GM12891 (cell line): ENCODE measurements at places on chromosomes 7 and 10.

GRCh38 chr10:78300526-78300925, 266.9 kb downstream of the RPS24 start:
- no peak for DNase-seq

- no peak for DNase-seq
These were observed 14.3 kb upstream of the ARMC3 start for GRCh38 chr10:22913474-22914092.

- no peak for DNase-seq
These were observed 233.3 kb downstream of the SLC25A13 start for GRCh38 chr7:96088579-96088978.

- peak; percentile 56 for DNase-seq
These were observed at the start of gene MTPN for GRCh38 chr7:135977007-135977741. Gene MTPN, minus strand, starts transcription at chr7:135977359. Its CDS starts 259 bp downstream, at chr7:135977100.

DNA sequence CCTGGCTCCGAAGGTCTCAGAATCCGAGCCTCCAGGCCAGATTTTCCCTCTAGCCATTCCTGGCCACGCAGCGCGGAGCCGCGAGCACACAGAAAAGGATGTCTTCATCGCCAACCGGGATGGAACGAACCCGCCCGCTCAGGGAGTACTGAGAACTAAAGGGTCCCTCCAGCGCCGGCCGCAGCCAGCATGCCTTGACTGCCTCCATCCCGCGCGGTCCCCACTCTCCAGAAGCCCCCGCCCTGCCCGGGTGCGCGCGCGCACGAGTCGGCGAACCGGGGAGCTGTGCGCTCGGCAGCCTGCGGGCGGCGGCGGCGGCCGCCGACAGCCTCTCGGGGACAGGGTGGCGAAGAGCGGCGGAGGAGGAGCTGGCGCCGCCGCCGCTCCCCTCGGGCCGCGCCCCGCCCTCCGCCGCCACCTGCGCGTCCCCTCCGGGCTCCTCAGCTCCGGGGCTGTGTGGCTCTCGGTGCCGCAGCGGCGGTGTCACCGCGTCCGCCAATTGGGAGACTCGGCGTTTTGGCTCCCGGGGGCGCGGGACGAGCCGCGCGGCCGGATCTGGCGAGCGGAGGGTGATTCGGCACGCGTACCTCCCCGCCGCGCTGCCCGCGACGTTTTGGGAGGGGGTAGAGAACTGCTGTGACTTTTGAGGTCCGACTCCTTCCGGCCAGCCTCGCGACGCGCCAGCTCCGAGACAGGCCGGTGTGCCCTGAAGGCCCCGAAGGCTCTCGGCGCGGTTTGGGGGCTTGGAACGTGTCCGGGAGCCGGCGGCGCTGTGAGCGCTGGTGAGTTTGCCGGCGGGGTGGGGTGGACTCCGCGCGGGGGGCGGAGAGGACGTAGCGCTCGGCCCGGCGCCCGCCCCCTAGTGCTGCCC, 453 bp upstream of the GALNT17 start:
- no peak for DNase-seq

GRCh38 chr10:125389648-125390047, 229.3 kb upstream of the CTBP2 start:
- no peak for DNase-seq

- DNase-seq: no peak
These were observed 79.4 kb upstream of the IGFBP3 start for GRCh38 chr7:46000513-46000912.

DNA sequence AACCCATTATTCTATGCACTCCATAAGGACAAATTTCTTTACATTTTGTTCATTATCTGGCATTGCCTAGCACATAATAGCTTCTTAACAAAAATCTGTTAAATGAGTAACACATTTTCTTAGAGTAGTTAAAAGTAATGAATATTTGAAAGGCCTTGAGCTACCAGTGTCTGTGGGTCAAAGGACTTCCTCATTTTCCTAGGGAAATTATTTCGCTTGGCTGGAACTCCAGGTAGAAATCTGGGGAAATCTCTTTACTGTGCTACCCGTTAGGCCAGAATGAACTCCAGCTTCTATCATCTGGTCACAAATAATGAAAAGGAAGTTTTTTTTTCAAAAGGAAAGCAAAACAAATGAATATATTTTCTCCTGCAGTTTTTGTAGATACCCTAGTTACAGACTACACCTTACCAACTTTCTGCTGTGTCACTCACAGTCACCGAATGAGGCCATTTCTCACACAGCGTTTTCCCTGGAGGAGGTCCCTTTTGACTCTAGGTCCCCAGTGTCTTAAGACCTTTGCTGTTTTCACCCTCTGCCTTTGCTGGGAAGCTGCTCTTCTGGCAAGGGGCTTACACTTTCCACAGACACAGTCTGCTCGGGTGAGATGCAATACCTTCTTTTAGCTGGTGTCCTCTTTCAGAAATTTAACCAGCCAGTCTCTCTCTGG, 1.6 kb downstream of the SAMD9L start:
- DNase-seq: no peak

- DNase-seq: no peak
These were observed 1.2 kb downstream of the SUV39H2 start for GRCh38 chr10:14879928-14880193.

DNA sequence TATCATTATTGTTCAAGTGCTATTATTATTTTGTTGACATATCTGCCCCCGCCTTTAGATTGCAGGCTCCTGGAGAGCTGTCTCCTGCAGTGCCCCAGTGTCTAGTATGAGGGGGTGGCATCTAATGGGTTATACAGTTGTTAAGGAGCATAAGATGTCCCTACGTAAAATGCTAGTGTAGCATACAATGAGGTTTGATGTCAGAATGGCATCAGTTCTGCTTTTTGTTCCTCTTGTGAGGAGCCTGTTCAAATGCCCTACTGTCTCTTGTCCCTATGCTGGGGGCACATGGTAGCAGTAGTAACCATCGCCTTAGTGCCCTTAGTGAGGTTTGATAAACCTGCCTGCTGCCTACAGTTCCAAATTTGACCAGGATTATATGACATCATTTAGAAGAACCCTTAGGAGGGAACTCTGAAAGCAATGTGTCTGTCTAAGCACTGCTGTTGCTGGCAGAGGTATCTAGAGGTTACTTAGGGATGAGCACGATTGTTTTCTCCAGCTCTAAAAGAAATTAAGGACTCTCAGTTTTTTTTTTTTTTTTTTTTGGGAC, 9.7 kb downstream of the CREM start:
- no peak for DNase-seq

DNA sequence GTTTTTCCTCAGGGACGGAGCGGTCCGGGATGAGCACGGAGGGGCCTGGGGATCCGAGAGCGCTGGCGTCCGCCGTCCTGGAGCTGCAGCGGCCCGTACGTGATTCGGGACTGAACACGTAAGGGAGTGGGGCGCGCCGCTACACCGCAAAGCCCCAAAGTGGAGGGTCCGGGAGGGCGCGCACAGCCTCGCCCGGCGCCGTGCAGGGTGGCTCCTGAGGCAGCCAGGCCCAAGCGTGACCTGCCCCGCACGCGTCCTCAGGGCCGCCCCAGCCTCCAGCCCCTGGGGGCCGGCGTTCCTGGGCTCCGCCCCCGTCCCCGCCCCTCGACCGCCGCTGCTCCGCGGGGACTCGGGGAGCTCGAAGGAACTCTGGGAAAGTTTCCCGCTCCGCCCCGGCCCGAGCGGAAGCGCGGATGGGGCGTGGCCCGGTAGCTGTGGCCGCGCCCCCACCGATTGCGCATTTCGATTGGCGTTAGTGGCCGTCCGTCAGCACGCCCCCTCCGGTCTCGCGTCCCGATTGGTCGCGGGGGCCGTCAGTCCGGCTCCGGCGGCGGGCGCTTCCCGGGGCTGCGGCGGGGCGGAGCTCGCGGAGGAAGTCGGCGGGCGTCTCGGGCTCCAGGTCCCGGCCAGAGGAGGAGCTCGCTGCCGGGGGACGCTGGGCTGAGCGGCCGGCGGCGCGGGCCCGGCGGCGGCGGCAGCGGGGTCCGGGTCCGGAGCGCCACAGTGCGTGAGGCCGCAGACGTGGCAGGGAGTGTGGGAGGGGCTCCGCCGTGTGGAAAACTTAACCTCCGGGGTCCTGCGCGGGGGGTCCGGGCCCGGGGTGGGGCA, at the start of the genes ANKRD16 and FBH1:
TSS of gene ANKRD16 (minus strand) at position 270 of the 828 bp plus-strand sequence. CDS start 539 bp downstream, outside the sequence.
TSS of gene FBH1 (plus strand) at position 620 of the 828 bp plus-strand sequence. CDS start at position 723, 103 bp downstream.
- DNase-seq: peak; percentile 94

DNA sequence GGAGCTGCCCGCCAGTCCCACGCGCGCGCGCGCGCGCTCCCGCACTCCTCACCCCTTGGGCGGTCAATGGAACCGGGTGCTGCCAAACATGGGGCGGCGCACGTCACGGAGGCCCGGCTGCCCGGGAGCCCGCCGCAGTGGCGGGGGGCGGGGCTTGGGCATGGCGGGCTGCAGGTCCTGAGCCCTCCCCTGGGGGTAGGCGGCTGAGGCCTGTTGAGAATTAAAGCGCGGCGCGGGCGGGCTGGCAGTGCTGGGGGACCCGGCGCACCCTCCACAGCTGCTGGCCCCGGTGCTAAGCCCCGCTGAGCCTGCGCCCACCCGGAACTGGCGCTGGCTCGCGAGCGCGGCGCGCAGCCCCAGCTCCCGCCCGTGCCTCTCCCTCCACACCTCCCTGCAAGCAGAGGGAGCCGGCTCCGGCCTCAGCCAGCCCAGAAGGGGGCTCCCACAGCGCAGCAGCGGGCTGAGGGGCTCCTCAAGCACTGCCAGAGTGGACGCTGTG, 634.2 kb downstream of the ANKRD7 start:
- no peak for DNase-seq

GRCh38 chr10:84214612-84215235, 10.6 kb downstream of the LRIT2 start:
- DNase-seq: peak; percentile 59

GRCh38 chr10:69407621-69408301, 9.0 kb downstream of the TACR2 start:
- DNase-seq: peak; percentile 37

- no peak for DNase-seq
These were observed 4.8 kb upstream of the PRRT4 start for GRCh38 chr7:128366300-128366699.

DNA sequence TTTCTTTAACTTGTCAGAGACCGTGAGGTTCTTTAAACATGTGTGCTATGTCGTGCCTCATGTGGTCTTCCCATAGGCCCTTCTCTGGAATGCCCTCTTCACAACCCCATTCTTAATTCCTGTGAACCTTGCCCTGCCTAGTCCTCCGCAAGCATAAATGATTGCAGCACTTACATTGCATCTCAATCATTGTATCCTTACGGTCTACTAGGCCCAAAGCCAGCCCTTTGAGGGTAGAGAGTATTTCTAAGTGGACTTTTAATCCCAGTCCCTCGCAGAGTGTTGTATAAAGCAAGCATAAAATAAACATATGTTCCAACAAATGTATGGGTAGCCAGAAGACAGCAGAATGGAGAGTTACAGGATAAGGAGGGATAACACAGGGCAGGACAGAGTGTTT, 92.1 kb upstream of the FAM133B start:
- DNase-seq: no peak

DNA sequence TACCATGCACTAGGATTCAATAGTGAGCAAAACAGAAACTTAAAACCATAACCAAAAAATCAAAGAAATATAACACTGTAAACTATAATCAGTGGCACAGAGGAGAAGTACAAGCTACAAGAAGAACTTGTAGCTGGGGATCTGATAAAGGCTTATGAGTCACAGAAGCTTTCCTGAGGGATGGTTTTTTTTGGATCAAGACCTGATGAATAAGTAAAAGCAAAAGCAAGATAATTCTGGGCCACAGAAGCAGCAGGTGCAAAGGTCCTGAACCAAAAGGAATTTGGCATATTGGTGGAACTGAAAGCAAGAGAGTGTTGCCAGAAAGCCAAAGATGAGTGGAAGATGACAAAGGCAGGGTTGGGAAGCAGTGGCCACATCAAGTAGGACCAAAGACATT, 37.4 kb upstream of the BET1 start:
- DNase-seq: no peak

DNA sequence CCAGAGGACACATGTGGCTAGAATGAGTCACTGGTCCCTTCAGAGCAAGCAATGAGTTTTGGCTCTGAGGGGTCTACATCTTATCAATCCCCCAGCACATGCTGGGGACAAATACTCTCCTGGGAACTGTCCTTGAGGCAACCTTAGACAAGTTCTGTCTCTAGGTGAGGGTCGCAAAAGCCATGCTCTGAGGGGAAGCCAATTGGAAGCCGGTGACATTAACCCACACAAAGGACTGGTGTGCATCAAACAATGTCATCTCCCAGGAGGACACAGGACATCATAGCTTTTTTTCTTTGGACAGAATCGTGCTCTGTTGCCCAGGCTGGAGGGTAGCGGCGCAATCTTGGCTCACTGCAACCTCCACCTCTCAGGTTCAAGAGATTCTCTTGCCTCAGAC, 111.6 kb upstream of the ZNF722 start:
- no peak for DNase-seq

- DNase-seq: no peak
These were observed 280.0 kb downstream of the MAD1L1 start for GRCh38 chr7:1952781-1953180.

- DNase-seq: no peak
These were observed 719 bp upstream of the PGAM2 start for GRCh38 chr7:44066111-44066460.

GRCh38 chr10:104317726-104318299, 20.5 kb downstream of the ITPRIP start:
- no peak for DNase-seq

GRCh38 chr10:49666054-49666615, 13.3 kb upstream of the C10orf53 start:
- no peak for DNase-seq
